ENCODE measurements at places on chromosomes 16 and 17.

DNA sequence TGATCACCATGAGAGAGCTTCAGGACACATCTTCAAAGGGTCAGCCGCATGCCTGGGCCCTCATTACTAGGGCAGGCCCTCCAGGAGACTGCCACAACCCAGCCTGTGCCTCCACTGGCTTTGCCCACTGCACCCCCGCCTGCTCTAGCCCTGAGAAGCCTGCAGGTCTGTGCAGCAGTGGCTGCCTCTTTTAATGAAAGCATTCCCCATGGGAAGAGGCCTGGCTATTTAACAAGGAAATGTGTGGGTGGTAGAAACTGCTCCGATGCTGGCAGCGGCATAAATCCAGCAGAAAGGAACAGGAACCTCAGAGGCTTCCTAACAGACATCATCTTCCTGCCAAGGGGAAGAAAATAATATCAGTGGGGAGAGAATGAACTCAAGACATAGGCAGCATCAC lies 375 bp upstream of the KRT32 start:
- no peak for DNase-seq

DNA sequence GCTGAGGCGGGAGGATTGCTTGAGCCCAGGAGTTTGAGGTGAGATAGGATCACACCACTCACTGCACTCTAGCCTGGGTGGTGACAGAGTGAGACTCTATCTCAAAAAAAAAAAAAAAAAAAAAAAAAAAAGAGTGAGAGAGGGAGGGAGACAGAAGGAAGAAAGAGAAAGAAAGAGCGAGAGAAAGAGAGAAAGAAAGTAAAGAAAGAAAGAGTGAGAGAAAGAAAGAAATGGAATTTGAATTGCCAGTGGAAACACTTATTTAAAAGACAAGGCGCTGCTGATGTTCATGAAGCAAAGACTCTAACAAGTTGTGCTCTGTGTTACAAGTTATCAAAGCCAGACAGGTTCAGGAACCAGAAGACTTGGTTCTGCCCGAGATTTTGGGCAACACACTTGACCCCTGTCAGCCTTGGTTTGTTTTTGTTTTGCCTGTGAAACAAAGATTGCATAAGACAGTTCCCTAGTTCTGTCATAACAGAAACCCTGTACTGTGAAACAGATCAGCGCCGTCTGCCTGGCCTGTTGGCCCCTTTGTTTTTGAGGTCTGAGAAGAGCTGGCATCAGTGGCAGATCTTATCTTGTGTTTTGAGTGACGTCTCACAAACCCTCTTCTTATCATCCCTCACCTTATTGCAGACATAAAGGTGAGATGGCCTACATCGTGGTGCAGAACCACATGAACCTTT lies 55.4 kb upstream of the ENDOV start:
- DNase-seq: no peak

DNA sequence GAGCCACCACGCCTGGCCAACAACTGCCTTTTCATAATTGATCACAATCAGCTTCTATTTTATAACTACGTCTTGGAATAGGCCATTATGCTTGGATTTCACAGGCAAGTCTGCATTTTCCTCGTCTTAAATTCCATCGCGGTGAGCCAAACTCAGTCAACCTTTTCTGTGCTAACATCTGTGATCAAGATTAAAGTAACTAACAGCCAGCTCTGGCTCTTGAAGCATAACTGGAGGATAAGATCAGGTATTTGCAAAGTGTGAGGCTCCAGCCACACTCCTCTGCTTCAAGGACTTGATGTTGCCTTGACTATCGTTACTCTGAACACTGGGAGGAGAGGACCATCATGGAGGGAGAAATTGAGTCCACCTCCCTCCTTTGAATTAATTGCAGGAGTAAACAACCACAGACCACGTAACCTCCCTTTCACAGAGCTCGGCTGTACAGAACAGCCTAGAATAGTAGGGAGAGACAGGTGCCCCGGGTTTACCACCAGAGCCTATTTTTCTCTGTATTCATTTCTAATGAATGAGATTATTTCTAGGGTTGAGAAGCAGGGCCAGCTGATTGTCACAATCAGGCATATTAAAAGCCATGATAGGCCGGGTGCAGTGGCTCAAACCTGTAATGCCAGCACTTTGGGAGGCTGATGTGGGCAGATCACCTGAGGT lies 143.0 kb downstream of the XYLT1 start:
- DNase-seq: no peak

DNA sequence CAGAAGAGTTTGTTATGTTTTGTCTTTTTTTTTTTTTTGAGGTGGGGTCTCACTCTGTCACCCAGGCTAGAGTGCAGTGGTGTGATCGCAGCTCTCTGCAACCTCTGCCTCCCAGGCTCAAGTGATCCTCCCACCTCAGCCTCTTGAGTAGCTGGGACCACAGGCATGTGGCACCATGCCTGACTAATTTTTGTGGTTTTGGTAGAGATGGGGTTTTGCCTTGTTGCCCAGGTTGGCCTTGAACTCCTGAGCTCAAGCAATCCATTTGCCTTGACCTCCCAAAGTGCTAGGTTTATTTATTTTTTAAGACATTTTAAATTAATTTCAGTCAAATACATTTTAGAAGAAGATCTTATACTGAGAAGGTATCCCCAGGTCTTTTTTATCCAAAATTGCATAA lies 366.7 kb downstream of the KCNJ2 start:
- no peak for DNase-seq

GRCh38 chr17:40017422-40018080 lies 2.3 kb downstream of the CSF3 start:
- DNase-seq: no peak

- DNase-seq: no peak
These were observed 5.3 kb downstream of the KRT28 start for GRCh38 chr17:40794466-40794865.

GRCh38 chr17:10385871-10386270 lies 13.1 kb upstream of the MYH13 start:
- DNase-seq: no peak

All from activated T-helper 1 cell treated with anti-CD3 and anti-CD28 coated beads, Interleukin-2, amount 50 U/mL, for 16 hours (primary cell).